ENCODE measurements at places on chromosomes 11 and 22.

DNA sequence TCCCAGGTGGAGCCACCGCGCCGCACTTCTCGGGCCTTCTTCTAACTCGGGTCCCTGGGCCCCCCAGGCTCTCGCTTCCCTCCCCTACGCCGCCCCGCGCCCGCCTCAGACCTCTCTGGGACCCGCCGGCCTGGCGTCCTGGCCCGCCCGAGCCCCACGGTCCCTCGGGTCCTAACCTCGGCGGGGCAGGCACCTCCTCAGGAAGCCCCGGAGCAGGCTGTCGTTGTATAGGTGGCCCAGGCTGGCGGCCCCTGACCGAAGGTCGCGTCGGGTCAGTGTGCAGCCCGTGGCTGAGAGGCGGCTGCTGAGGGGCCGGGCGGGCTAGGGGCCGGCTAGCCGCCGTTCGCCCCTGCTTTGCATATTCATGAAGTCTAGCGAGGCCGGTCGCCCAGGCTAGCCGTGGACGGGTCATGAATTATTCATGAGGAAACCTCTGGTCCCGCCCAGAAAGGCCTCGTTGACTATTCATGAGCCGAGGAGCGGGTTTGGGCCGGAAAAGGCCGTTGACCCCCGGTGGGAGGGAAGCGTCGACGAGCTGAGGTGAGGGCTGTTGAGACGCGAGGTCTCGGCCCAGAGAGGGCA, at the start of gene HORMAD2:
HORMAD2 (plus strand) TSS at position 513 of the 582 bp plus-strand sequence. CDS start 13,489 bp downstream, outside the sequence.
- DNase-seq, result peak; percentile 80

- no peak for DNase-seq
These were observed 1.5 kb downstream of the MAP6 start for GRCh38 chr11:75667255-75667830.

- DNase-seq, result no peak
These were observed 339.6 kb downstream of the TBC1D22A start for GRCh38 chr22:47102081-47102480.

GRCh38 chr22:39319284-39320022, at the start of gene RPL3:
Gene RPL3, minus strand, starts transcription at chr22:39319623. Its CDS starts 26 bp downstream, at chr22:39319597.
- DNase-seq, result peak; percentile 94

DNA sequence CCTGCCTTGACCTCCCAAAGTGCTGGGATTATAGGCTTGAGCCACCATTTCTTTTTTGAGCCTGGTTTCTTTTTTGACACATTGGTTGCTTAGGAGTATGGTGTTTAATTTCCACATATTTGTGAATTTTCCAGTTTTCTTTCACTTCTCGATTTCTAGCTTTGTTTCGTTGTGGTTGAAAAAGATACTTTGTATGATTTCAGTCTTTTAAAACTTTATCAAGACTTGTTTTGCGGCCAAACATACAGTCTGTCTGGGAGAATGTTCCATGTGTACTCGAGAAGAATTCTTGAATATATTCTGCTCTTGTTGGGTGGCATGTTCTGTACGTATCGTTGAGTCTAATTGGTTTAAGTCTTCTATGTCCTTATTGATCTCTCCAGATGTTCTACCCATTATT, 20.8 kb downstream of the SHANK3 start:
- DNase-seq, result no peak

DNA sequence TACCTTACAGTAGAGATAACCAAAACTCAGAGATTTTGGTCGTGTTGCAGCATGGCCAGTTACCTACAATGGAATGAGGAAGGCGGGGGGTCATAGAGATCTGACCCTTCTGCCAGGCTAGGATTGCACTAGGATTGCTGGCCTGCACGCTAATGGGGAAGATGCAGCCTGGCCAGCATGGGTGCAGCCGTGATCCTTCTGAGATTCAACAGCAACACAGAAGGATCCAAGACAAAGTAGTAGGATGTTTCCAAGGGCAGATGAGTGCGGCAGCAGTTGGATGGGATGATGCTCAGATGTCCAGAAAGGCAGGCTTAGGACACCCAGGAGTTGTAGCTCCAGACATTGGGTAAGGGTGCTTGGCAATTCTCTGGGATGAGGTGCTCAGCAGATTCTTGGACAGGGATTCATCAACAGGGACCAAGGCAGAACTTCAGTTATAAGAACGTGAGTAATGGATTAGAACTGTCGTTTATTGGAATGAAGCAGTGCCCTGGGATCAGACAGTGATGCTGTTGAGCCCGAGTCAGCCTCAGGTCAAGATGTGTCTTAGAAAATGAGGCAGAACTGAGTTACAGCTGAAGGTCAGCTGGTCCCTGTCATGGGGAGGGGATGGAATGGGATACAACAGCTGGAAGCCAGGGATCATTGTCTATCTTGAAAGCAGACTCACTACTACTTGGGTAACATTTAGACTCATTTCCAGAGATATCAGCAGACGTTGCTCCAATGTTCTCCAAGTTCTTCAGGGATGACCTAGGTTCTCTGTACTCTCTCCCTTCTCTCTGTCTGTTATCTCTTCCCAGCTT, 71.0 kb downstream of the PARVA start:
- DNase-seq, result no peak

DNA sequence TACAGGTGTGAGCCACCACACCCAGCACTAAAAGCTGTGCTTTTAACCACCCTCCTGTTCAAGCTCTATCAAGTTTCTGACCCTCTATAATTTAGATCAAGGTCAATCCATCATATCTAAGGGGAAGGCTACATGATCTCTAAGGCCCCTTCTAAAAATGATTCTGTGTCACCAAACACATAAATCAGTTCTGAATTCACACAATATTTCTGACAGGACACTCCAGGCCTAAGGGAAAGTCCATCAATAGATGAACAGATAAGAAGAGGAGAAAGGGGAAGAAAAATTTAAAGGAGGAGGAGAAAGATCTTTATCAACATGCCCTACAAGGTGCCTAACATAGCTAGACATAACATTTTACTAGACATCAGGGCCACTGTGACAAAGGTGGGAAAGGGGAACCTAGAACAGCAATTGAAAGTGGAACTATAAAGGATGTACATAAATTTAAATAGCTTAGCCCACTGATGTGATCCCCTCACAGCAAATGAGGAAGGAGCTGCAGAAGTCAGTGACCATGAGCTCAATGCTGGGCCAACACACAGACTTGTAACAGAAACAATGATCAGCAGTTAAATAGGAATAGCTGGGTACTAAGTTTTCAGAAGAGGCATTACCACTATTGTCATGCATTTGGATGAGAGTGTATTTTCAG, 4.7 kb downstream of the PRCP start:
- no peak for DNase-seq

DNA sequence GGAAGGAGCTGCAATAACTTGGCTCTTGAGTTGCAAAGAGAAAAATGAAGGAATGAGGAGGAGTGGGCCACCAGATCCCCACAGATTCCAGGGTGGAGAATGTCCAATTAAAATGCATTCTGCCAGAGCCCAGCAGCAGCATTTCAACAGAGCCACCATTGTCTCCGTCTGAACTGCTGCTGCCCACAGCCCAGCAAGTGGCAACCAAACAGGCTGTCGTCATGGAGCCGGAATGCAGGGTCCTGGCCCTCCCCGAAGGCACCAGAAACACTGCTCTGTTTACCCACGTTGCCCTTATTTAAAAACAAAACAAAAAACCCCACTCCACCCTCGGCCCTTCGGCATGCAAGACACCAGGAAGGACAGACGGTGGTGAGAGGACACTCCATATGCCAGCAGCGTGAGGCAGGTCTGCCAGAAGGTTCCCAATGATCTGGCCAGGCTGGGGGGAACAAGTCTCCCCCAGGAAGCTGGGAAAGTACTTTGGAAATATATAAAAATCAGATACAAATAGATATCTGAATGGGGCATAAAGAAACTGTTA, 32.5 kb downstream of the PLEKHA7 start:
- DNase-seq, result peak; percentile 86

- DNase-seq, result no peak
These were observed at the start of gene SLC1A2 for GRCh38 chr11:35419184-35419829. Gene SLC1A2, minus strand, starts transcription at chr11:35419558. Its CDS starts 592 bp downstream, at chr11:35418966.

GRCh38 chr22:36144886-36145541, 15.5 kb downstream of the APOL3 start:
- peak; percentile 63 for DNase-seq

DNA sequence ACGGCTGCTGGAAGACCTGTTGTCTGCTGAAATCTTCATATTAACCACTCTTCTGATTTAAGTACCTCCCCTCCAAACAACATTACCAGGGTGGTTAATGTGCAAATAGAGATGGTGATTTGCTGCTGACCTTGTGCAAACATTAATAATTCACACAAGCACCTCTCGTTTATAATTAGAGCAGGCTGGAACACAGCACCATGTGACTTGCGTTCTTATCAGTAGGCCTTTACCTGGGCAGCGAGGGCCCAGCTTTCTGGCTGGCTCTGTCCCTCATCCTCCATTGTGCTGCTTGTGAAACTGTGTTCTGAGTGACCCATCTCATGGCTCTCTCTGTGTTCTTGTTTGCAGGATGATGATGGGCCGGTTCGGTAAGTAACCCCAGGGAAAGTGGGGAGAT, 41.0 kb upstream of the PARVG start:
- DNase-seq, result no peak

DNA sequence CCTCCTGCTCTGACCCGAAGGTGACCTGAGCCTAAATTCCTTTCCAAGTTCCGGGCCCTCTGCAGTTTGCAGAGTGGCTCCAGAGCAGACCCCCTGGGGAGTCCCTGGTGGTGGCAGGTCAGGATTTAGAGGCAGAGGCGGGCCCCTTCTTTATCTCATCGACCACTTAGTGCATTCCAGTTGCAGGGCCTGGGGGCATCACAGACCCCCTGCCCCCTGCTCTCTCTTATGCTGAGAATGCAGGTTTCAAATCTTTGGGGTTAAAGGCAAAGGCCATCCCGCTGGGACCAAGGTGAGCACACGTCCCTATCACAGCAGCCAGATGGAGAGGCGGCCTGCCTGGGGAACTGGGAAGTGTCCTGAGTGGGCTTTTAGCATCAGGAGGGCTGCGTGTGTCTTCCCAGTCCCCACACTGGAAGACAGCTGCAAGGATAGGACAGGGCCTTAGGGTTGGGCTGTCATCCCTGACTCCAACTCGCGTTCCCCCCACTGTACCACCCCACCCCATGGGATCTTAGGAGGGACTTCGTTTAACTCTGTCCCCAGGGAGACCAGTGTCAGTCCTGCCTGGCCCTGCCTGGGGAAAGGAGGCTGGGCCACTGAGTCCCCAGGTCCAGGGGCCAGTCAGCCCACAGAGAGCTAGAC, 11.3 kb downstream of the DERL3 start:
- no peak for DNase-seq

DNA sequence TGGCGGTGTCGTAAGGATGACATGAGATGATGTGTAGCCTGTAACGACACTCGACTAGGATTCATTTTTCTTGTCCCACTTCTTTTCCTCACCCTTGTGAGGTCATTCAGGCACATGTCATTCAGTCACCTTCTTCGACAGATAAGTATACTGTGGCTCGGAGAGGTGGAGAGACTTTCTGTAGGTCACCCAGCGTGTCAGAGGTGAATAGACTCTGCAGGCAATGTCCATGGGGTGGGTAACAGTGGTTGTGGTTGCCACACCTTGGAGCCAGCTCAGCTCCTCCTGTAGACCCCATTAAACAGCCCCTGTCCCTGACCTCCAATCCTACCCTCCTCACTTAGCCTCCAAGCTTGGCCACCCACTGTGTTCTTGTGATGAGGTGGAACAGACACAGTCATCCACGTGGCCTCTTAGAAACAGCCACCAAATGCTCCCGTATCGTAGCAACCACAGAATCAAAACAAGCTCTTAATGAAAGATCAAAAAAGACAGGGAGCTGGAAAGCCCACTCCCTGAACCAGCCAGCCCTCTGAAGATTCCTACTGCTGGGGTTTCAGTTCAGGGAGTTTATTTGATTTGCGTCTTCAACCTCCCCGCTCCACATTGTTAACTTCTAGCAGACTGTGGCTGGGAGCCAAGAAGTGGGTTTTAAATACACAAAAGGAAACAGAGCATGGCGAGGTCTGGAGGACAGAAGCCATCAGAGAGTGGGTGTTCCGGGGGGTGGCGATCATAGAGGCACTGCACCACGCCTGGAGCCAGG, 89.0 kb upstream of the GRK3 start:
- DNase-seq, result no peak

GRCh38 chr22:31049815-31050420, 31.2 kb upstream of the SMTN start:
- DNase-seq, result no peak

DNA sequence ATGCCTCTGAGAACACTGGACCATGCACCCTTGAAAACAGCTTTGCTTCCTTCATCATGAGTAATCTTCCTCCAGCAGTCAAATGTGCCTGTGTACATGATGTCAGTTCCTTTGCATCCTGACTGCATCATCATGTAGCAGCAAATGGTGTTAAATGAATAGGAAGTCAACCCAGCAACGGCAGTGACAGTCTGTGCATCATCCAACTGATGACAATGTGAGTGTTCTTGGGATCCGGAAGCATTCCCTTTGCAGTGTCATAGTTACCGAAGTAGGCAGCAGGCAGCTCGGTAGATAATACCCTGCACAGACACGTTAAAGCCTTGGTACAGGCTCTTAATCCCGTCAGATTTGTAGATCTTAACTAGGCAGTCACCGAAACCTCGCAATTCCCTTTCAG, 2.5 kb downstream of the WBP2NL start:
- no peak for DNase-seq

- DNase-seq, result no peak
These were observed 35.8 kb downstream of the TNKS1BP1 start for GRCh38 chr11:57288771-57289579.

DNA sequence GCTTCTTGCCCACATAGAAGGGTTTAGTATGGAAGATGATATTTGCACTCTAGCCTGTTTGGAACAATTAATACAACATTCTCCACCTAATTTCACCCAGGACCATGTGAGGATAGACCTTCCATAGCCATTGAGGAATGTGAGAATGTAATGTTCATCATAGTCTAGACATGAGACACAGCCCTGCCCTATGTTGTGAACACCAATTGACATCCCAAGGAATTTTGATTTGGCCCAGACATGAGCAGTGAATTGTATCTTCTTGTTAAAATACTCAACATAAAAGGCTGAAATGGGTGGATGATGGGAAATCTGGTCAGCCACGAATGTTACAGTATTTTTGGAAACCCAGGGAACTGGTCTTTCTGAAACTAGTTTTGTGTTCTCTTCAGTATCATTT, 892.3 kb upstream of the CHORDC1 start:
- DNase-seq, result no peak

DNA sequence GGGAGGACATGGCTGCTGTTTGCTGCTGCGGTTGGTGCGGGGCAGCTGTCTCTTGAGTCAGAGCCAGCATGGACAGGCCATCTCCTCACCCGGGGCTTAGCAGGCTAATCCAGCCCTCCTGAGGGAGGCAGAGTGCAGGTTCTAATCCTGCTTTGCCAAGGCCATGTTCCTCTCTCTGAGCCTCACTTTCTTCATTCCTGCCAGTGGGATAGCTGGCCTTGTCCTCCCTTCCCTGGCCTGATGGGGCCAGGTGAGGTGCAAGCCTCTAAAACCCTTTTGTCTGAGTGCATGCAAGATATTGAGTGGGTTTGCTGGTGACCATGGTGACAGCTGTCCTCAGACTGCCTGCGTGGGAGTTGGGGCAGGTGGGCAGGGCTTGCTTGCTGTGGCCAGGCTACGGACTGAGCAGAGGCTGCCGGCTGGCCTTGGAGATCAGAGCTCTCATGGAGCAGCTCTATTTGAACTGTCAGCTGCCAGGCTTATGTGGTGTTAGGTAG, 3.6 kb downstream of the USP35 start:
- DNase-seq, result no peak
